ENCODE measurements at places on chromosomes 5 and 9. TPM values are rescaled to one million over a fixed set of nuclear protein-coding genes. Genes with fewer than 3 reads are reported as not detected.

NACC2 gene
- total RNA-seq = 25.2 TPM

DNA sequence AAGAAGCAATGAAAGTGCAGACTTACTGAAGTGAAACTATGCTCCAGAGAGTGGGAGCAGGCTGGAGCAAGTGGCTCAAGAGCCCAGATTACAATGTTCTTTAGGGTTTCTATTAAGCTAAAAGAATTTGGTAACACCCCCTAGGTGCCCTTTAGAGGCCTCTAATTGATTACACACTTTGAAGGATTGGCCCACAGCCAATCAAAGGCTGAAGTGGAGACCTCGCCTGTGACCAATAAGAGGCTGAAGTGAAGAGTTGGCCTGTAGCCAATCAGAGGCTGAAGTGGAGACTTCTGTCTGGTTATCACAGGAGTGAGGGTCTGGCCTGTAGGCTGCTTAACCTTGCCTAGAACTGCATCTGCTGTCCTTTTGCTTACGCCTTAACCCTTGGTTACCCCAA lies 46.7 kb upstream of the SPATA31C2 start:
- no peak for DNase-seq

GRCh38 chr5:162800301-162800700 lies 637.1 kb upstream of the CCNG1 start:
- DNase-seq = no peak

DNA sequence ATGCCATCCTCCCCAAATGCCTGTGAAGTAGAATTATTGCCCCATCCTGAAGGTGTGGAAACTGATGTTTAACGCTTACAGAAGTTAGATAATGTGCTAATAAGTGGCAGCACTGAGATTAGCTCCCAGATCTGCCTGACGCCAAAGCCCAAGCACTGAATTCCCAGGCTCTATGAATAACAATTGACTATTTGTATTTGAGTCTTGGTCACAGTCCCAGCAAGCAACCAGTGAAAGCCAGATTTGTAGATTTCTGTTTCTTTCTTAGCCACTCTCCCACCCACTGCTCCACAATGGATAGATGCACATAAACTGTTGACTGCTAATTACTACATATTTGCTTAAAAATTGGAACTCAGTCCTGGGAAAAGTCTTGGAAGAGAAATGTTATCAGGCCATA lies 34.4 kb downstream of the FAM240B start:
- DNase-seq = no peak

- DNase-seq = no peak
These were observed 380.2 kb downstream of the CDH10 start for GRCh38 chr5:24264547-24264946.

FLT4 gene
- total RNA-seq = 4.7 TPM

- DNase-seq = no peak
These were observed 4.1 kb downstream of the EQTN start for GRCh38 chr9:27292659-27293405.

ITK gene
- total RNA-seq = 1.7 TPM

DNA sequence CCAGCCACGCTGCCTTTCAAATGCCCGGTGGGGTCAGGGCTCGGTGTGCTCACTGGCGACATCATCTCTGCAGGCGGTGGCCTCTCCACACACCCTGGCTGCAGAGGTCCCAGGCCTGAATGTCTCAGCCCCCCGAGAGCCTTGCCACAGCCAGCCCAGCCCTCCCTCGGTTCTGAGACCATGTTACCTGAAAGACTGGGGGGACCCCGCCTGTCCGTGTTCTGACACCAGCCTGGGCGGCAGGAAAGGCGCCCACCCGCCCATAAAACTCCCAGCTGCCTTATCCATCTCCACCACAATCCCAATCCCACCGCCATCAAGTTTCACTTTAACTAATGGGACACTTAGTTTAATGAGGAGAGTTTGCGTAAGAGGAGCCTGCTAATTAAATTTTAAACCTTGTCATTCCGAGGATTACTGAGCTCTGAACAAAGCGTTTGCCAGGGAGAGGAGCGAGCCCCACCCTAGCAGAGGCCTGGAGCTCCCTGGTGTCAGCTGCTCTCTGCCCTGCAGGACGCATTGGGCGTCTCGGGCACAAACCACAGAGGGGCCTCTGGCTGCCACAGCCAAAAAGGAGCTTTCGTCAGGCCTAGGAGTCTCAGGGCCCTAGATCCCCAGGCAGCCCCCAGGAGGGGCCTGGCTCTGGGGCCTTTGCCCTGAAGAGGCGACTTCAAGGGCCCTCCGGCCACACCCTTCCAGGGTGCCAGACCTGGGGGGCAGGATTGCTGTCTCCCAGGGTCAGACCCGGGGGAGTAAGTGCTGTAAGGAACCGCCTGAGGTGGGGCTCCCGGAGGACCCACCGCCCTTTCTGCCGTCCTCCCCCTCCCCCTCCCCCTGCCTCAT lies 15.3 kb downstream of the LHX3 start:
- no peak for DNase-seq

SLC4A9 gene
- 0.42 TPM for total RNA-seq

- no peak for DNase-seq
These were observed 171.1 kb downstream of the TAF11L14 start for GRCh38 chr5:17805227-17805825.

GRCh38 chr5:91929522-91929817 lies 546.4 kb upstream of the ARRDC3 start:
- DNase-seq = no peak

SLC9A3 gene
- total RNA-seq = 170 TPM

LRRC19 gene
- 116 TPM for total RNA-seq

GRCh38 chr5:94113-94892 lies 2.3 kb downstream of the PLEKHG4B start:
- DNase-seq = no peak

All from left colon (tissue), 2 donors.